Aorta (tissue), 5 donors: ENCODE measurements at places on chromosomes 16 and 17. TPM values are rescaled to one million over a fixed set of nuclear protein-coding genes. Genes with fewer than 3 reads are reported as not detected.

Gene HSF4
- 22.2 TPM for total RNA-seq

Gene CRISPLD2
- total RNA-seq, result 192 TPM

Gene RAMP2
- total RNA-seq, result 77.7 TPM

Gene MYL11
- total RNA-seq, result not detected

Gene TP53TG3
- not detected for total RNA-seq

Gene CACNA1G
- 0.29 TPM for total RNA-seq

DNA sequence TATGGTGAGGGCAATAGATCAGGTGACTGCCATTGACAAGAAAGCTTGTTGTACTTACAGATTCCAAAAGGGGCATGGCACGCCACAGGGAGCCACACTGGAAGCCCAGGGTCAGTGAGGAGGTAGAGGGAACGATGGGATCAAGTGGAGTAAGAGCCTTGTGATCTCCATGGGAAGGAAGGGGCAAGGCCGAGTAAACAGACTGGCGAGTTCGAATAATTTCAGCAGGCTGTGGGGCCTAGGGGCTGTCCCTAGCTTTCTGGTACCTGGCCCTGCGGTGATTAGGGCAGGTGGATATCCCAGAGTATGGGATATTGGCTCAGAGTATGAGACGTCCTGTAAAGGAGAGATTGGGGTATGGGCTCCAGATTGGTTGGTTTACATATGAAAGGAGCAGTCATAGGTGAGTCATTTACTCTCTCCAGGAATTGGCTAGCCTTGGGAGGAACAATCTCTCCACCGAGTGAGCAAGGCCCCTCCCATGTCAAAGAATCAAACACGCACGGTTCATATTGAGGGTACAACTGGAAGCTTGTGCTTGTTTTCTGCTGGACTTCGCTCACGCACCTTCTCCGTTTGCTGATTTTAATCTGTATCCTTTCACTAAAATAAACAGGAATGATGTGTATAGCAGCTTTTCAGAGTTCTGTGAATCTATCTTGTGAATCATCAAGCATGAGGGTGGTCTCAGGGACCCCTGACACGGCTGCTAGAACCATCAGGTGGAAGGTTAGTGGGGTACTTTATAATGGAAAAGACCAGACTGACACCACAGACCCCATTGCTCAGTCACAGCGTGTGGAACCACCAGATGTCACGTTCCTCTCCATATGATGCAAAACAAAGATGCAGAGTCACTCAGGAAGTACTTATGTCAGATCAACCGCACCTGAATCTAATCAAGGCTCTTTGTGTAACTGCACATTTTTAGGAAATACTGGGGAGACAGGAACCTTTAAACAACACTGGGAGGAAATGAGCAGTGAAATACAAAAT, 27.9 kb downstream of the GABARAPL2 start:
- H3K27ac ChIP-seq, result no peak overlapping the region
- no peaks in the 10 kb centered on the region for H3K4me1 ChIP-seq
- no peaks in the 10 kb centered on the region for H3K27me3 ChIP-seq
- H3K4me3 ChIP-seq, result no peak overlapping the region
- H3K36me3 ChIP-seq, result no peaks in the 10 kb centered on the region

- no peak overlapping the region for H3K4me3 ChIP-seq
- peak; percentile 67 for DNase-seq
- no peaks in the 10 kb centered on the region for H3K36me3 ChIP-seq
- H3K4me1 ChIP-seq, result peaks cover 3% of the 10 kb centered on the region
Measured at GRCh38 chr16:19809121-19809635, 75.5 kb downstream of the GPRC5B start.

DNA sequence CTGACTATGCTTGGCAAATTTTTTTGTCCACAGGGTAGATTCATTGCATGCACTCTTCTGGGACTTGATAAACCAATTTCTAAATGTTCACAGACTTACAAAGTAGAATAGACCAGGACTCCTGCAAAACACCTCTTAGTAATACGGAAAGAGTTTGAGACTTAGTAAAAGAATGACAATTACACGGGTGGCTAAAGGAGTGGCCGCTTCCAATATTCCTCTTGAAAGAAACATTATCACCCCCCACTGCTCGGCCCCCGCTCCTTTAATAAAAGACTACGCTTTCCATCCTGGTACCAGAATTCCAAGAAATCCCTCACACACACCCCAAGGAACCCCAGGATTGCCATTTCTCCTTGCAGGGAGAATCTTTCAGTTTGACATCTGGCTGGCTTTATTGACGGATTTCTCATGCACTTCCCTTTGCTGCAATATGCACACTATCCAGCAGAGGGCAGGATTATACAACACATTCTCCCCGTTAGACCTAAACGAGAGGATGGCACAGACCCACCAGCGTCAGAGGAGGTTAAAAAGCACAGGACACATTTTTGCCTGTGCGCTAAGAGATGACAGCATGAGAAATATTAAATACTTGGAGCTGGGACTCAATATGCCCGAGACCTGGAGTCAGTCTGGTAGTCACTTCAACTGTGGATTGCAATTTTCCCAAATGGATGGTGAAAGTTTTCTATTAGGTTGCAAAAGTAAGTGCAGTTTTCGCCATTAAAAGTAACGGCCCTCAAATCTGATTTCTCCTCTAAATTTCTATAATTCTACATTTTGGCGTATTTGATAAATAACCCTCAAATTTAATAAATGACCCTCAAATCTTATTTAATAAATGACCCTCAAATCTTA, 46.6 kb upstream of the NUDT7 start:
- no peak overlapping the region for H3K27ac ChIP-seq
- no peak overlapping the region for H3K4me3 ChIP-seq
- H3K4me1 ChIP-seq, result no peaks in the 10 kb centered on the region
- H3K27me3 ChIP-seq, result no peaks in the 10 kb centered on the region
- DNase-seq, result no peak
- H3K36me3 ChIP-seq, result no peaks in the 10 kb centered on the region

GRCh38 chr16:4886151-4886550, 38.9 kb downstream of the UBN1 start:
- DNase-seq, result no peak
- no peaks in the 10 kb centered on the region for H3K4me1 ChIP-seq
- no peak overlapping the region for H3K27ac ChIP-seq
- no peaks in the 10 kb centered on the region for H3K27me3 ChIP-seq

GRCh38 chr17:50171371-50172071, 5.7 kb downstream of the SGCA start:
- peaks cover 3% of the 10 kb centered on the region for H3K4me1 ChIP-seq
- H3K36me3 ChIP-seq, result no peaks in the 10 kb centered on the region
- peak; percentile 60 for DNase-seq
- no peaks in the 10 kb centered on the region for H3K27me3 ChIP-seq
- H3K27ac ChIP-seq, result peak overlapping the region; percentile 4

GRCh38 chr17:17391668-17392370, 85.0 kb upstream of the MED9 start:
- DNase-seq, result no peak
- no peak overlapping the region for H3K4me3 ChIP-seq
- H3K4me1 ChIP-seq, result no peaks in the 10 kb centered on the region
- no peaks in the 10 kb centered on the region for H3K36me3 ChIP-seq

DNA sequence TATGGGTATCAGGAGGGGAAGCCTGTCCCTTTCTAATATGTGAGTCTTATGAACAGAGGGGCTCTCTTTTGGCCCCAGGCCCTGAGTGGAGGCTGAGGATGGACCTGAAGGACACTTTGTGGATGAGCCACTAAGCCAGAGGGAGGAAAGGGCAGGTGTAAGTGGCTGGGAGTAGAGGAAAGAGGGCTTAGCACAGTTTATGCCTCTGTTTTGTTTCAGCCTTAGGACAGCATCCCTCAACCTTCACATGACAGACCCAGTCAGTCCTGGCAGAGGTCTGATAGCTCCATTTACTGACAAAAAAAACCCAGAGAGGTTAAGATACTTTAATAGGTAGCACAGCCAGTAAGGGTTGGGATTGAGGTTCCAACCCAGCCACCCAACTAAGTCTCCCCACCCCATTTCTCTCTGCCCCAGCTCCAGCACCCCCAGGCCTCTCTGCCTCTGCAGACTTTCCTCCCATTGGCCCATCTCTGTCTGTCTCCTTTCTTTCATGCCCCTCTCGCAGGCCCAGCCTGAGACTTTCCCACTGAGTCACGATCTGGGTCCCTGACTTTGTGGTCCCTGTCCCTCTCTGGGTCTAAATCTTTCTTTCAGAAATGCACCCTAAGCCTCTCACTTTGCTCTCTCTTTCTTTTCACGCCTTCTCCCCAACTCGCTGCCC, 4.7 kb upstream of the TBX21 start:
- no peak overlapping the region for H3K4me3 ChIP-seq
- no peaks in the 10 kb centered on the region for H3K36me3 ChIP-seq
- no peaks in the 10 kb centered on the region for H3K27me3 ChIP-seq

DNA sequence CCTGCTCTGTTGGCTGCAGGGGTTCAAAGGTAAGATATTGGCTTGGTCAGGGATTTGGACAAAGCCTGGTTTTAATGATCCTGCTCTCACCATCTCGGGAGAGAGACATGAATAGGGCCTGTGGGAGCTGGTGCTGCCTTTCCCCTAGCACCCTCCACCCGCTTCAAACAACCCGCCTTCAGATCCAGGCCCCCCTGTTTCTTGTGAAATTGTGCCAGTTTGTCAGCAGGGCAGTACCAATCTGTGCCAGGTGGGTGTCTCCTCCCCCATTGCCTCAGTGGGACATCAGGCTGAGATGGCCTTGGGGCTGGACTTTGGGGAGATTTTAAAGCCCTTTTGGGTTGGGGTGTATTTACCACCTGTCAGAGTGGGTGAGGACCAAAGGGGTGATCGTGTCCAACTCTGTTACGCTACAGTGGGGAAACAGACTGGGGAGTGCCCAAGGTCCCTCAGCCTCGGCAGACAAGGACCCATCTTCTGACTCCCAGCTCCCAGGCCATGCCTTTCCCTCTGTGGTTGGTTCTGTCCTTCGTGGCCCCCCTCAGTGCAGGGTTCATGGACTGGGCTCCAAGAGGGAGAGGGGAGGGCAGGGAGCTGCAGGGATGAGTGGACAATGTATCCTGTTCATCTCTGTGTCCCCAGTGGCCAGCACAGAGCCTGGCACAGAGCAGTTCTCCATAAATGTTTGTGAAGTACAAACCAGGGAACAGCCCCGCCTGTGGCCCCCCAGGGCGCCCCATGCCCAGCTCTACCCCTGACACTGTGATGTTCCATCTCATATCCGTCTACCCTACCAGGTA, 3.3 kb downstream of the ARHGAP23 start:
- no peak overlapping the region for H3K4me3 ChIP-seq
- DNase-seq, result no peak
- peaks cover 2% of the 10 kb centered on the region for H3K4me1 ChIP-seq
- H3K27ac ChIP-seq, result no peak overlapping the region

GRCh38 chr17:50199803-50200456, 1.5 kb downstream of the COL1A1 start:
- peak overlapping the region; percentile 65 for H3K4me3 ChIP-seq
- DNase-seq, result peak; percentile 95
- peaks cover 10% of the 10 kb centered on the region for H3K36me3 ChIP-seq
- no peaks in the 10 kb centered on the region for H3K4me1 ChIP-seq

GRCh38 chr16:68089067-68089466, 3.9 kb downstream of the NFATC3 start:
- H3K4me1 ChIP-seq, result no peaks in the 10 kb centered on the region
- H3K27me3 ChIP-seq, result no peaks in the 10 kb centered on the region
- H3K27ac ChIP-seq, result no peak overlapping the region

DNA sequence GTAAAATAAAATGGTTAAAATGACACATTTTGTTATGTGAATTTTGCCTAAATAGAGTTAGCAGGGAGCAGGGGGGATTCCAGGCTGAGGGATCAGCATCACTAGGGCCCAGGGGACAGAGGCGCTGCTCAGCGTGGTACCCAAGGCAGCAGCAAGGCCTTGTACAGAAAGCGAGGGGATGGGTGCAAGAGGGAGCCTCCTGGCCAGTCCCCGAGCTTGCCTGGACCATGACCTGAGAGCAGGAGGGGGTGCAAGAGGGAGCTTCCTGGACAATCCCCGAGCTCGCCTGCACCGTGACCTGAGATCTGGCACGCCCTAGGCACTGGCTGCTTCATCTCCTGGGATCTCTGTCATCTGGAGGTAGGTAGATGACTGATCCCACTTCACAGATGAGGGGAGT, 17.3 kb upstream of the JPH3 start:
- H3K27ac ChIP-seq, result no peak overlapping the region
- peak; percentile 42 for DNase-seq
- peaks cover under 1% of the 10 kb centered on the region for H3K27me3 ChIP-seq
- no peak overlapping the region for H3K4me3 ChIP-seq
- no peaks in the 10 kb centered on the region for H3K36me3 ChIP-seq

DNA sequence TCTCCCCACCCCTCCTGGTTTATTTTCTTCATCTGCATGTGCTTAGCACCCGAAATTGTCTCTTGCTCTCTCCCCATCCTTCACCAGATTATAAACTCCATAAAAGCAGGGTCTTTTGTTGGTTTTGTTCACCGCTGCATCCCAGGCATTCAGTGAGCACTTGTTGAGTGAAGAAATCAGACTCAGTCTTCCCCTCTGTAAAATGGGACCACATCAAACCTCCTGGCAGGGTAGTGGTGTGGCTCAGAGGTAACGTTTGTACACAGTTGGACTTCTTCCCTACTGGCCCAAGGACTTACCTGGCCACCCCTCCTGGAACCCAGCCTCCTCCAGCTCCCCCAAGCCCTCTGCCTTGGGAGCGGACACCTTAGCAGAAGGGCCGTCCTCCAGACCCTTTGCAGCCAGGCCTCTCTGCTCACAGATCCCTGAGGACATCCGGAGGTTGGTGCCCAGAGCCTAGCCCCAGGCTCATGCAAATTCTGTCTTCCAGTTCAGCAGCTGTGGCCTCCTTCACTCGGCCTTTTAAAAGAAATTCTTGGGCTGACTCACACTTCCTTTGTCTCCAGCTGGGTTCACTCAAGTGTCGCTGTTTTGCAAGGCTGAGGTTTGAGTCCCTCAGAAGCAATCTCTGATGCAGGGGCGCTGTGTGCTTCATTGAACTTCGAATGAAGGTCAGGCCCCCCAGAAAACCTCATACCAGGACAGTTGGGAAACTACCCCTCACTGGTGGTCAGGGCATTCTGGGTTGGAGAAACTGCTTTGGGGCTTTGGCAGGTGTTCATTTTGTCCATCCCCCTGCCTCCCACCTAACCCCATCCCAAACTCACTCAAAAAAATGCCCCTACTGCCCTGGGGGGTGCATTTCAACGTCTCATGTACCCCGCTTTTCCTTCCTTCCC, 16.8 kb upstream of the RMI2 start:
- H3K27ac ChIP-seq, result peak overlapping the region; percentile 5
- no peaks in the 10 kb centered on the region for H3K4me1 ChIP-seq
- peak; percentile 82 for DNase-seq
- no peaks in the 10 kb centered on the region for H3K36me3 ChIP-seq
